ENCODE measurements at places on chromosomes 12 and 14. TPM values are rescaled to one million over a fixed set of nuclear protein-coding genes. Genes with fewer than 3 reads are reported as not detected.

GRCh38 chr12:82027612-82028011 is 268.5 kb upstream of the PPFIA2 start:
- no peak for DNase-seq

Gene CLECL1
- polyA plus RNA-seq: 4.3 TPM

GRCh38 chr14:94115058-94115591 is 4.6 kb downstream of the IFI27 start:
- DNase-seq: no peak

Gene TMTC1
- polyA plus RNA-seq: not detected

DNA sequence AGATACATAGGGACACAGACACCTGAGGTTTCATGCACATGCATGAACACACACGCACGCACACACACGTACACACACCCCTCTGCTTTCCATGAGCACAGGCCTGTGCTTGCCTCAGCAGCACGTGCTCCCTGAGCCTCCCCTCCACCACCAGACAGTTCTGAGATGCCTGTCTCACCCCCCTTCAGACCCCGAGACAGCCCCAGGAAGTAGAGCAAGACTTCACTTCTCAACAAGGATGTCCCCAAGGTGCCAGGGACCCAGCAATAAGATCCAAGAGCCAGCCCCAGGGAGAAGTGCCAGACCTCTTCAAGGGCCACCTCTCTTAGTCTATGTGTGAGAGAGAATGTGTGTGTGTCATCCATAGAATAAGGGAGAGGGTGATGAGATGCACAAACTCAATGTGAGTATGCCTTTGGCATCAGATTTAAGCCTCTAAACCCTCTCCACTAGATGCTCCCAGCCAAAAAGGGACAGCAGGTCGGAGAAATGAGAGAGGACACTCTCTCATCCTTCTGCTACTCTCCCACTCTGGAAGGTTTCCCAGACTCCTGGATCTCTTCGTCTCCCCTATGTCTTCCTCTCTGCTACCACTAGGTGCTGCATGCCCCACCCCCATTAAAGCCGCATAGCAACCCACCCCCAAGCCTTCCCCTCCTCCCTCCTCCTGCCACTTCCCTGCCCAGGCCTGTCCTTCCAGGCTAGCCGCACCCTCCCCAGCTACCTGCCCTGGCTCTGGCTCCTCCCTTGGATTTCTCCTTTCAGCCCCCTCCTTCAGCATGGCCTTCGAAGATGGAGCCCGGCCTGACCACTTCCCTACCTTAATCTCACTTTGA is 7.7 kb downstream of the RARG start:
- no peak for DNase-seq

DNA sequence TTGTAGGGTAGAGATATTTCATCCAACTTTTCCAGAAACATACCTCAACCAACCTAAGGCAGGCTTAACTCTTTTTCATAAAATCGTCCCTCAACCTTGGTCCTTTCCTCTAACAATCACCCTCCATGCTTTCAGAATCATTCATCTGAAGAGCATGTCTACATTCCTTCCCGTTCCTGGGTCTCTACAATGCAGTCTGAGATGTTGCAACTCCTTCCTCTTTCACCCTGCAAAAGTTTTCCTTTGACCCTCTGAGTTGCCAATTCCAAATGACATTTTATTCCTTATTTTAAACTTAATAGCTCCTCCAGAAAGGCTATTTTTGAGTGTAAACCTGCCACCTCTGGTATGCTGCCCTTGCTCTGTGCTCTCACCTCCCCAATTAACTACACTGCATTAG is 16.7 kb downstream of the SLC7A7 start:
- no peak for DNase-seq

Gene FAM186B
- polyA plus RNA-seq: not detected

Gene OSBPL8
- polyA plus RNA-seq: 130 TPM

- DNase-seq: no peak
These were observed 20.2 kb downstream of the FGD4 start for GRCh38 chr12:32419520-32419960.

DNA sequence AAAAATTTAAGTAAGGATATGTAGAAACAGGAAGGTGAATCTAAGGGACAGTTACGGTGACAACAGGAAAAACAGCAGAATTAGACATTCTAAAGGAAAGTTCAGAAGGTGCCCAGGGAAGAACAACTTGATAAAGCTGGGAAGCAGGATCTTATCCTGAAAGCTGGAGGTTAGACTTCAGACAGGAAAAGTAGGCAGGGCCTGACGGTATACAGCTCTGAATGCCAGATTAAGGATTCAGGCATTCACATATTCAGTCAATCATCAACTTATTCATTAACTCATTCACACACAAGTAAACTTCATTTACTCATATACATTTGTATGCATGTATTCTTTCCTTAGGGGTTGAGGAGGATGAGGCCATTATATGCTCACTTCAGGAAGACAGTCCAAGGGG is 81.3 kb downstream of the RALGAPA1 start:
- no peak for DNase-seq
